Stimulated activated naive CD8-positive, alpha-beta T cell treated with anti-CD3 and anti-CD28 coated beads, Interleukin-15, amount 100 ng/mL, for 72 hours (primary cell): ENCODE measurements at places on chromosomes 4 and X.

- DNase-seq, result no peak
Measured at GRCh38 chr4:20870436-20870835, 170.2 kb downstream of the PACRGL start.

GRCh38 chr4:31065086-31065485, 344.9 kb downstream of the PCDH7 start:
- no peak for DNase-seq

GRCh38 chr4:133146574-133147241, 2.4 kb upstream of the PCDH10 start:
- peak; percentile 21 for DNase-seq

GRCh38 chr4:184362396-184362795, 112.0 kb downstream of the IRF2 start:
- no peak for DNase-seq

DNA sequence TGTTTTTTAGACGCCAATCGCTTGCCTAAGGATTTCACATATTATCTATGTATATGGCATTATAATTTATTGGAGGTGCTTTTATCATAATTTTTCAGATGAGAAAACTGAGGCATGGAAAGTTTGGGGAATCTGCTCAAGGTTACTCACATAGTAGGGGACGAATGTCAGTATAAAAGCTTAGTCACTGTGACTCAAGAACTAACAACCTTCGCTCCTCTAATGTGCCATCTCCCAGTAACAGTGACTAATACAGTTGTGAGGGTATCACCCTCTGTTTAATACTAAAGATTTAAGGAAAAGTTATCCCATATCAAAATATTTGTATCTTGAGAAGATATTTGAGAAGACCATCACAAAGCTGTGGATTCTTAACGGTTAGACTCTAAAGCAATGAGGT, 353.1 kb upstream of the SPOCK3 start:
- DNase-seq, result no peak

GRCh38 chr4:17065821-17066220, 167.4 kb upstream of the LDB2 start:
- DNase-seq, result no peak

- peak; percentile 72 for DNase-seq
Measured at GRCh38 chr4:155758481-155759371, at the start of gene GUCY1B1. Gene GUCY1B1, plus strand, starts transcription at chr4:155759021. Its CDS starts 120 bp downstream, at chr4:155759141.

- no peak for DNase-seq
Measured at GRCh38 chr4:111434586-111434985, 710.7 kb upstream of the FAM241A start.

- no peak for DNase-seq
Measured at GRCh38 chr4:145097331-145097820, 620 bp downstream of the ANAPC10 start.

DNA sequence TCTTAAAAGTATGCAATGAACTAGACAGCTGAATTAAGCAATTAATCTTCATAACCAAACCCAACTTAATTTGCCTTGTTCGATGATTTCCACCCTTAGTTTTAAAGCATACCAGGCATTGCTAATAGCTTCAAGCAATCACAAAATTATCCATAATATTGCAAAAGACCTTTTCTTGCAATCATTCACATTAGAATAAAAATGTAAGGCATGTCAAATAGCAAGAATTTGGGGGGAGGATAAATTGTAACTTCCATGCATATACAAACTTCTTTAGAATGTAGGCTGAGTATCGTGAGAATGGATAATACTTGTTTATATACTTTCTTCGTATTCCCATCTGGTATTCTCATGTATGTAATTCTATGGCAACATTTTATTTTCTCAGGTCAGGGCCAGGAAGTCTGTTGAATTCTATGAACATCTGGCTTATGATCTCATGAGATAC, 28.7 kb upstream of the BMP2K start:
- no peak for DNase-seq

DNA sequence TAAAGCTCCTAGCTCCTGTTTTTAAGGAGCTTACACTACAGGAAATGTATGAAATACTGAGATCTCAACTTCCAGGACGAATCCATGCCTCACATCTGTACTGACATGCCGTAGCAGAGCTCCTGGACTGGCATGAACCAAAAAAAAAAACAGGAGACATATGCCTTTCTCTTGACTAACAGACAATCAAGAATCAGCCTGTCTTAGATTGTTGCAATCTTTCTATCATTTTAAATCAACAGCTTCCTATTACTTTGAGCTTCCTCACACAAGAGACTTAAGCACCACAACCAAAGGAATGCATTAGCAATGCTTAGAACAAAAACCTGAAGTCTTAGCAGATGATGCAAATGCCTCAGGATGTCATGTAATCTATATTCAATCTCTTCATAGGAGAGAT, 34.7 kb upstream of the AREG start:
- DNase-seq, result no peak

GRCh38 chr4:168815379-168816345, 194.4 kb downstream of the CBR4 start:
- DNase-seq, result no peak

- no peak for DNase-seq
Measured at GRCh38 chr4:37634180-37634579, 52.0 kb downstream of the RELL1 start.
